Umbilical cord (tissue), 2 donors: ENCODE measurements at places on chromosomes 7 and 10. TPM values are rescaled to one million over a fixed set of nuclear protein-coding genes. Genes with fewer than 3 reads are reported as not detected.

- DNase-seq = no peak
These were observed 151.1 kb downstream of the ELMO1 start for GRCh38 chr7:37297546-37297945.

GRCh38 chr7:100570954-100571828 is 2.5 kb downstream of the SAP25 start:
- peak; percentile 39 for DNase-seq

DNA sequence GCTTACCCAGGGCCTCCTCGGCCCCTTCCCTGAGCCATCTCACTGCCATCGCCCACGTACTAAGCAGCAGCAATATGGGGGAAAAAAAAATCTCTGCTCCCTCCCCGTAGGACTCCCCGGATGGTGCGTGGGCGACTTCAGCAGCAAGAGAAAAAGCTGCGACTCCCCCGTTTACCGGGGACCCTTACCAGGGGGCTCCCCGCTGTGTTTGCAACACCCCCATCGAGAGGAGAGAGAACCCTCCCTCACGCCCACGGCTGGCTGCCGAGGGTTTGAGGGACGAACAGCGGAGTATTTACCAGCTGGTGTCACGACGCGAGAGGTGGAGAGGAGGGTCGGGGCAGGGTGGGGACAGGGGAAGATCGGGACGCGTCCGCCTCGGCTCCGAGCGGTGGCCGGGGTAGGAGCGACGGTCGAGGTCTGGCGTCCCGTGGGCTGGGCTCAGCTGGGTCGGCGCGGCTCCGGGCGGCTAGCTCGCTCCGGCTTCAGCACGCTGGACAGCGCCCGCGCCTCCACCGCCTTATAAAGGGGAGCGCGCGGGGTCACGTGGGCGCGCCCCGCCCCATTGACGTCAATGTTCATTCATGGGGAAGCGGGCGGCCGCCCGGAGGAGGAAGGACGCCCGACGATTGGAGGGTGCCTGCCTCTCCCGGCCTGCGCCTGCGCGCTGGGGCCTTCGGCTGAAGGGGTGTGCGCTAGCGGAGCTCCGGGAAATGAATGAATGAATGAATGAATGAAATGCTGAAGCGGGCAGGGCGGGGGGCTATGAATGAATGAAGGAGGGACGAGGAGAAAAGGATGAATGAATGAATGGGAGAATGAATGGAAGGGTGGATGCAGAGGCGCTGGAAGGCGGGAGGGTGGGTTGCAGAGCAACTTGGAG is at the start of gene VGF:
Gene VGF (minus strand): TSS at position 495 of the 883 bp plus-strand sequence. CDS start 726 bp downstream, outside the sequence.
- DNase-seq = peak; percentile 95

CARD11 gene
- total RNA-seq = 3.9 TPM

ANXA8L1 gene
- 39.0 TPM for total RNA-seq

- DNase-seq = peak; percentile 62
These were observed 27.0 kb downstream of the SND1 start for GRCh38 chr7:127678947-127679346.

GRCh38 chr7:130324306-130324943 is 20.2 kb upstream of the CPA5 start:
- peak; percentile 26 for DNase-seq

CYP2W1 gene
- 39.2 TPM for total RNA-seq

GRCh38 chr7:48087349-48087748 is 1.7 kb upstream of the UPP1 start:
- DNase-seq = no peak
